Heart right ventricle (tissue), 16 donors: ENCODE measurements at places on chromosomes 5 and 9. TPM values are rescaled to one million over a fixed set of nuclear protein-coding genes. Genes with fewer than 3 reads are reported as not detected.

DNA sequence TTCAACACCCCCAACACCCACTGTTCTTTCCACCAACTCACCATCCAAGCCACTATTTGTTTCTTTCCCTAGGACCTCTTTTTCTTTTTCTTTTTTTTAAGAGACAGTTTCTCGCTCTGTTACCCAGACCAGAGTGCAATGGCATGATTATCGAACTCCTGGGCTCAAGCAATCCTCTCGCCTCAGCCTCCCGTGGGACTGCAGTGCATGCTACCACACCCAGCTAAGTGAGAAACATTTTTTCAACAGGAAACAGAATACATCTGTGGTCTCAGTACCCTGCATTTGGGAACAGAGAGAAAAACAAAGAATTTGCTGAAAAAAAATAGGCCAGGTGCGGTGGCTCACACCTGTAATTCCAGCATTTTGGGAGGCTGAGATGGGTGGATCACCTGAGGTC, 24.6 kb downstream of the B4GALT1 start:
- no peak for DNase-seq

GRCh38 chr5:108747111-108747773, 455 bp upstream of the FER start:
- no peak for DNase-seq

- DNase-seq = no peak
Measured at GRCh38 chr9:81636255-81636599, 53.1 kb downstream of the TLE1 start.

- no peak for DNase-seq
Measured at GRCh38 chr5:119190470-119191095, 119.7 kb downstream of the DMXL1 start.

The CDO1 gene
- total RNA-seq = 3.1 TPM

DNA sequence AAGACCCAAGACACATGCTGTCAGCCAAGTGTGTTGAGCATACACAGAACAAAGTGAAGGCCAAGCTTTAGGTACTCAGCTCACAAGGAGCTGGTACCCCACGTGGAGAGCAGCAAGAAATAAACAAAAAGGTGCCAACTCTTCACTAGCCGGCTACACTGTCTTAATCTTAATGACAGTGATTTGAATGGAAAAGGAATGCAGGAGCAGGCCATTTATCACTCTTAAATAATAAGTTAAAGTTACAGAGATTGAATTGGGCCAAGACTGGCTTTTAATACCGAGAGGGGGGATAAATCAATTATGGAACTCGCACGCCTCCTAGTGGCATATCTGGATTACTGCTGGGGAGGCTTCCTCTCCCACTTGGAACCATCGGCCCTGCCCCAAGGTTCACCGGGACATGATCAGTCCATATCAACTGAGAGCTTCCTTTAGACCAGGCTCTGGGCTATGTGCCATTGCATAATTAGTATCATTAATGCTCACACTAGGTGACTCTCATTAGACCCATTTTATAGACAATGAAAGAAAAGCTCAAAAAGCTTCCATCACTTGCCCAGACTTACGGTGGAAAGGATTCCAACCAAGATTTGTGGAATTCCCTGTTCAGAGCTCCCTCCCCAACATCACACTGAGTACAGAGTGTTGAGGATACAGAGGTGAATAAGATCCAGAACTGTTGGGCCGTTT, 94.0 kb downstream of the ACTL7B start:
- peak; percentile 58 for DNase-seq

DNA sequence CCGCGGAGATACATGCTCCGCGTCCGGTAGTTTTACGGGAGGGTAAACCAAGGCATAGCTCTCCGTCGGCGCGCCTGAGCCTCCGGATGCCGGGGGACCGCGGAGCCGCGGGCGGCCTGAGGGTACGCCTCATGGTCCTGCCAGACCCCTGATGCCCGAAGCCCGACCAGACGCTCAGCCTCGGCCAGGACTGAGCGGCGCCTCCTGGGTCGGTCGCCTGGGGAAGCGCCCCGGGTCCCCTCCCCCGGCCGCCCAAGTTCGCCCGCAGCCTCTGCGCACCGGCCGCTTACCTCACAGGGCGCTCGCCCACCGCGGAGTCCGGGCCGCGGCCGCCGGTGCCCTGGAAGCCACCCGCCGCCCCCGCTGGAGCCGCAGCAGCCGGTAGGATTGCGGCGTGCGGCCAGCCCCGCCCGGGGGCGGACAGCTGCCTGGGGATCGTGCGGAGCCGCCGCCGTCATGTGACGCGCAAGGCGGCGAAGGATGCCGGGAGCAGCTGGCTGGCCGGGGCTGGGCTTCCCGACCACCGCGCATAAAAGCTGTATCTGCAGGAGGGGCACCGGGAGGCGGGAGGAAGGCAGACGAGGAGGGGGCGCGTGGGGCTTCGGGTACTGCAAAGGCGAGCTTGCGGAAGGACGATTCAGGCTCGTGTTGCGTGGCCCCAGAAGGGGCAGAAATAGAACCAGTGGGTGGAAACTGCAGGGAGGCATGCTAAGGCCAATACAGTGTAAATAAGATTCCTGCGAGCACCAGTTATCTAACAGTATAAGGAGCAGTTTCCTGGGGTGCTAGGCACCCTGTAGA, at the start of gene FBXO10:
Gene FBXO10 (minus strand): TSS at position 460 of the 801 bp plus-strand sequence. CDS start 34,612 bp downstream, outside the sequence.
- DNase-seq = peak; percentile 76

The HMGCR gene
- 10.7 TPM for total RNA-seq

- DNase-seq = no peak
Measured at GRCh38 chr9:86639899-86640379, 285.7 kb upstream of the TUT7 start.

- peak; percentile 74 for DNase-seq
Measured at GRCh38 chr5:133868946-133869518, 99.4 kb downstream of the C5orf15 start.

DNA sequence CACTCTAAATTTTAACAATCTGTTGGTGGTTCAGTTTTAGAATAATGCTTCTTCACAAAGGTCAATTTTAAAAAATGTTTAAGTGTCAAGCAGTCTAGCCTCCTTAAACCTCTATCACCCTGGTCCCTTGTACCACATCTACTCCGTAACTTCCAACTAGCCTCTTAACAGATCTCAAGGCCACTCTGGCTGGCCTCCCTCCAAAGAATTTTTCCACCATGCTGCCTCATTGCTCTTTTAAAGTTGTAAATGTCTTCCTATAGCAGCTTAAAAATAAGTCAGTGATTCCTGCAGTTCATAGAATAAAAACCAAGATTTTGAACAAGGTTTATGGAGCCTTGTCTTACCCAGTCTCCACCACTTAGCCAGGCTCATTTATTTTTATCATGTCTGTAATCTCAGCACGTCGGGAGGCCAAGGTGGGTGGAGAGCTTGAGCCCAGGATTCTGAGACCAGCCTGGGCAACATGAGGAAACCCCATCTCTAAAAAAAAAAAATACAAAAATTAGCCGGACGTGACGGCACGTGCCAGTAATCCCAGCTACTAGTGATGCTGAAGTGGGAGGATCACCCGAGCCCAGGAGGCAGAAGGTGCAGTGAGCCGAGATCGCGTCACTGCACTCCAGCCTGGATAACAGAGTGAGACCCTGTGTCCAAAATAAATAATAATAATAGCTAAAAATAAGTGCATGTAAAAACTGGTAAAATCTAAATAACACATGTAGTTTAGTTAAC, 924.9 kb upstream of the DMAC1 start:
- no peak for DNase-seq

DNA sequence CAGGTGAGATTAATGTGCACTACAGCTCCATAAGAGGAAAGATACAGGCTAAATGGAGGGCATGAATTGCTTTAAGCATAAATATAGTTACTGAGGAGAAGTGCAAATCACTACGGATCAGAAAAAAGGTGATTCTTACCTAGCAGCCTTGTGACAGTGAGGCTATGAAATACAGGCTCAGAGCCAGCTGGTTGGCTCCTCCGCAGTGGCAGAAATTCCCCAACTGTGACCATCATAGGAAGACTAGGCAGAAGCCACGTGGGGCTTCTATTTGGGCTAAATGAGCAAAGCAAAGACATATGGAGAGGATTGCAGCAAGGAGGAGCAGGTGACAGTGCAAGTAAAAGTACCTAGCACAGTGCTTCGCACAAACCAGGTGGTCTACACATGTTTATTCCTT, 40.5 kb downstream of the CDO1 start:
- no peak for DNase-seq

- no peak for DNase-seq
Measured at GRCh38 chr5:168609806-168610482, 30.8 kb upstream of the PANK3 start.

DNA sequence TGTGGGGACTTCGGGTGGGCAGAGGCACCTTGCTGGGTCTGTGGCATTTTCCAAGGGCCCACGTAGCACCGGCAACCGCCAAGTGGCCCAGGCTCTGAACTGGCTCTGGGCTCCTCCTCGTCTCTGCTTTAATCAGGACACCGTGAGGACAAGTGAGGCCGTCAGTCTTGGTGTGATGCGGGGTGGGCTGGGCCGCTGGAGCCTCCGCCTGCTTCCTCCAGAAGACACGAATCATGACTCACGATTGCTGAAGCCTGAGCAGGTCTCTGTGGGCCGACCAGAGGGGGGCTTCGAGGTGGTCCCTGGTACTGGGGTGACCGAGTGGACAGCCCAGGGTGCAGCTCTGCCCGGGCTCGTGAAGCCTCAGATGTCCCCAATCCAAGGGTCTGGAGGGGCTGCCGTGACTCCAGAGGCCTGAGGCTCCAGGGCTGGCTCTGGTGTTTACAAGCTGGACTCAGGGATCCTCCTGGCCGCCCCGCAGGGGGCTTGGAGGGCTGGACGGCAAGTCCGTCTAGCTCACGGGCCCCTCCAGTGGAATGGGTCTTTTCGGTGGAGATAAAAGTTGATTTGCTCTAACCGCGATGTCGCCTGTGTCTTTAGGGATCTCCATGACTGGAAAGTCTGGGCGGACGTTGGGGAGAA, 5.8 kb downstream of the DPP7 start:
- DNase-seq = no peak

The PCDHA1 gene
- not detected for total RNA-seq

- no peak for DNase-seq
Measured at GRCh38 chr5:32378966-32379365, 65.6 kb downstream of the ZFR start.

DNA sequence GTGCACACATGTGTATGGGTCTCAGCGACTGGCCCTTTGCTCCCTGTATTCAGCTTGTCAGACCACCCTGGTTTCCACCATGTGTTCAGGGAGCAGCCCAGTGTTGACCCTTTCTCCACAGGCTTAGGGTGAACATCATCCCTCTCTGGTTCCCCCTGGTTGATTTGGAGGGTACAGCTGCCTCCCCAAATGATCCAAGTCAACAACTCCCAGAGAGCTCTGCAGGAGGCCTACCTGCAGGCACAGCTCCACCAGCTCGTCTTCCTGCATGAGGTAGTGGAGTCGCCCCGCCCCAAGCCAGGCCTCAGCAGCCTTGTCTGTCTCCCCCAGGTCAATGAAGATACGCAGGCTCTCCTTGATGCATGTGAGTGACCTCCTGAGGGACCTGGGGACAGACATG, 50.5 kb downstream of the SH3TC2 start:
- no peak for DNase-seq

DNA sequence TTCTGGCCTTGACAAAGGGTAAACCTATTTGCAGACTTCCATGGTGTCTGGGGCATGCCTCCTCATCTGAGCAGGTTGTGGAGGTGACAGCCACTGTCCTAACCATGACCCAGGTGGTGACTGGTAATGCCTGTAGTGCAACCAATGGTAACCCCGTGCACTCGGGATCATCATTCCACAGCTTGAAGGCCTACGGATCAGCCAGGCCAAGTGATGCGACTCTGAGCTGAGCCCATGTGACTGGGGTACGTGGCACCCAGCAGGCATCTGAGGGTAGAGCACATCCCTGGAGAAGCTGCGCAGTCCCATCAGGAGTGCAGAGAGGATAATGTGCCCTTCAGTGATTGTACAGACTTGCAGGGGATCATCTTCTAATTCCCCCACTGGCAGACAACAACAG, 35.0 kb downstream of the DROSHA start:
- DNase-seq = no peak

- DNase-seq = no peak
Measured at GRCh38 chr5:131239686-131240085, 24.2 kb upstream of the CDC42SE2 start.

DNA sequence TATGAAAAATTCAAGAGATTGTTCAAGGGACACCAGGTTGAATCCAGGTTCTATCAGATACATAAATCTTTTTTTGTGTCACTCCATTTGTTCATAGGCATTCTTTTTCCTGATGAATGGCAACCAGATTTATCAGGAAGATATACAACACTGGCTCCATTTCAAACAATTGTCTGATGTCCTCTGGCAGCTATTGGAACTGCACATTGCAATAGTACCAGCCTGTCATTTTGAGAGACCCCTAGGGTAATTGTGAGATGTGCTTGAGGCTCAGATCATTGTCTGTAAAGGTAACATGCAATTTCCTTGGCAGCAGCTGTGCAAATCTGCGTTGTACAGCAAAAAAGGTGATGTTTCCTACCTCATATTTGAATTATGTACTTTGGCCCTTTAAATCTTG, 25.9 kb downstream of the KCTD16 start:
- DNase-seq = no peak

GRCh38 chr9:100714372-100715099, 136.7 kb downstream of the CAVIN4 start:
- peak; percentile 69 for DNase-seq

DNA sequence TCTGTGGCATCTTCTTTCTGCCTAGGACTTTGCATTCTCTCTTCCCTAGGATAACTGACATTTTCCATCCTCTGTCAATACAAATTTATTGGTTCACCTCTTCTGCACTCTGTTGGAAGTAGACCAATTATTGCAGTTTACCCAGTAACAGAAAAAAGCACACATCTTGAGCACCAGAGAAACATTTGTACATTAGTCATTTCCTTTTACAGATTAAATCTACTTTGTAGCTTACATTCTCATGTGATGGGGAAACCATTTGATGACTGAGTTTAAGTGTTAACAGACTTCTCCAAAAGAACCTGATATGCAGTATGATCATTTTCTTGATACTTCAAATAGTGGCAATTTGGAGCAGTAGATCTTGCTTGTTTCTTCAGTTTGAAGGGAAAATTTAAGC, 1098.8 kb downstream of the DTWD2 start:
- no peak for DNase-seq

DNA sequence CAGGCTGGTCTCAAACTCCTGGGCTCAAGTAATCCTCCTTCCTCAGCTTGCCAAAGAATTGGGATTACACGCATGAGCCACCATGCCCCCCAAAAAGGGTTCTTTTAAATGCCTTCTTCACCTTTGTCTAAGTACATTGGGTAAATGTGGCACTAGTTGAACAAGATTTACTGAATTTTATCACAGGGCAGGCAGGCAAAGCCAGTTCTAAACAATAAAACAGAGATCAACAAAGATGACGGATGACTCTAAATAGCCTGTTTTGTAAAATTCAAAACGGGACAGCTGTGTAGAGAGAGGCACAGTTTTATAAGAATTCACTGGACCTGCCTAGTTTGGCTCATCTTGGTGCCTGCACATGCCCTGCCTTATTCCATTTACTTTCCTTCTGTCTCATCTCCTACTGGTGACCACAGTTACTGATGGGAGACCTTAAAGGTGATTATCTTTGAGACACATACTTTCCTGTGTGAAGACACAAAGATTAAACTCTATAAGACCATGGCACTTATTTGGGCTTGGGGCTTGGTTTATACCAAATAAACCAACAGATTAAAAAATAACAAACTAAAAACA, 149.6 kb upstream of the DMRT1 start:
- no peak for DNase-seq

The TXNDC8 gene
- not detected for total RNA-seq

The GTF3C5 gene
- total RNA-seq = 44.4 TPM

The VLDLR gene
- 141 TPM for total RNA-seq
